Upper lobe of left lung (tissue), 6 donors: ENCODE measurements at places on chromosomes 7 and 10.
A peak's percentile ranks its signal among the peaks of the same experiment; 100 is the strongest.

- no peak for DNase-seq
Measured at GRCh38 chr7:24213311-24213710, 70.7 kb upstream of the NPY start.

DNA sequence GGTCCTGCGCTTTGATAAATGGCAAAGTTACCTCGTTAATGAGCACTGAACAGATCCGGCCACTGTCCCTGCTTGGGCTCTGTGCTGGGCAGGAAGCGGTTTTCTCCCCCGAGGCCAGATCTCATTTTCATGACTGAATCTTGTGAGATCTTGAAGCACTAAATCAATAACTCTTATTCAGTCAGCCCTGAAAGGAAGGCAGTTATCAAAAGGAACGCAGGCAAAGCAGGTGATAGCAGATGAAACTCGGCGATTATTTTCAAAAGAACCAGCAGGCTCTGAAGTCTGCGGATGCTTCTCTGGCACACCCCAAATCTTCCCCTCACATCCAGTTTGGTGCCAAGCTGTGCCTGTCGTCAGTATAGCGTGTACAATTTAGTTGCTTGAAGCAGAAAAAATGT is 228.7 kb downstream of the BAMBI start:
- no peak for DNase-seq

GRCh38 chr7:151025924-151026671 is 1.8 kb upstream of the ATG9B start:
- DNase-seq, result no peak

GRCh38 chr7:71442492-71443190 is 310.7 kb downstream of the GALNT17 start:
- no peak for DNase-seq

DNA sequence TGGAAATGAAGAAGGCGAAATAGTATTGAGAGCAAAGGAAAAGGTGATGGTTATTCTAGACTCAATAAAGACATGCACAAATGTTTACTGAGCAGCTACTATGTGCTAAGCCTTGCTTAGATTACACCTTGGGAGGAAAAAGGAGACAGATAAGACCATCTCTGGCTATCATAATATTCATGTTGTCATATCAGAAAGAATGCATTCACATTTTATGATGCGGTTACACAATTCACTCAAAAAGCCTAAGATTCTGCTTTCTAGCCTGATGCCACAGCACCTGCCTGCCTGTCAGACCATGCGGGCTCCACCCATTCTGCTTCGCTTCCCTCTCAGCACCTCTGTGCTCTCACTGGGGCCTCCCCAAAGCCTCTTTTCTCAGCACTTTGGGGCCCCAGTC is 100.9 kb downstream of the JCAD start:
- no peak for DNase-seq

DNA sequence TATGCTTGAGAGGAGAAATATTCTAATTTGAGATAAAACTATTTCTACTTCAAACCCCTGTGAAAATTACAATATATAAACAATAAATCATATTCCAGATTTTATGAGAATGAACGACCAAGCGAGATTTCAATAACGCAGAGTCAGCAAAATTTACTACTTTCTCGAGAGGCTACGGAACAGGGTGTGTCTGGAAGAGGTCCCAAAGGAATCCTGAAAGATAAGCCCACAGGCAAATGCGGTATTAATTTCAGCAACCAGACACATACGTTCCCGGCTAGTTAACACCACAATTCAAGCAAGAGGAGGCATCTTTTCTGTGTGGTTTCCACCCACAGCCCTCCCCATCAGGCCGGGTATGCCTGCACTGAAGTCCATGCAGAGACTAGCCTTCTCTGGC is 26.4 kb downstream of the BEND7 start:
- no peak for DNase-seq

DNA sequence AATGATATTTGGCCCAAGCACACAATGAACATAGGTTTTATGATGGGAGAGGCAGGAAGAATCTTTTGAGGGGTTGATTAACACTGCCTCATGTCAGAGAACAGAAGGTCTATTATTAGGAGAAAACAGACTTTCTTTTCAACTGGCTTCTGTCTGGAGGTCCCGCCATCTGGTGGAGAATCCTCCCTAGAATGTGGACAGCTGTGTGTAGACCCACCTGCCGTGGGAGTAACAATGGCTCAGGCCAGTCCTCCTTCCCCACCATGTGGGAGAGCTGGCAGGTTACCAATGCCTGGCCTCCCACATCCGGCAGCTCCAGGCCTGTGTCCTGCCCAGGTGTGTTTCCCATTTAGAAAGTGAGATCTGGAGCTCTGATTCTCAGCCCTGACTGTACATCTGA is 70.4 kb upstream of the AOAH start:
- DNase-seq, result no peak

GRCh38 chr10:93290661-93291354 is 191.3 kb downstream of the MYOF start:
- no peak for DNase-seq

GRCh38 chr7:26865094-26865388 is 651 bp upstream of the SKAP2 start:
- DNase-seq, result peak; percentile 76

GRCh38 chr10:103982639-103983038 is 15.7 kb downstream of the SLK start:
- DNase-seq, result no peak

GRCh38 chr7:64045301-64046040 is at the start of gene ZNF727:
Gene ZNF727, plus strand, starts transcription at chr7:64045434. Its CDS starts 188 bp downstream, at chr7:64045622.
- peak; percentile 68 for DNase-seq

DNA sequence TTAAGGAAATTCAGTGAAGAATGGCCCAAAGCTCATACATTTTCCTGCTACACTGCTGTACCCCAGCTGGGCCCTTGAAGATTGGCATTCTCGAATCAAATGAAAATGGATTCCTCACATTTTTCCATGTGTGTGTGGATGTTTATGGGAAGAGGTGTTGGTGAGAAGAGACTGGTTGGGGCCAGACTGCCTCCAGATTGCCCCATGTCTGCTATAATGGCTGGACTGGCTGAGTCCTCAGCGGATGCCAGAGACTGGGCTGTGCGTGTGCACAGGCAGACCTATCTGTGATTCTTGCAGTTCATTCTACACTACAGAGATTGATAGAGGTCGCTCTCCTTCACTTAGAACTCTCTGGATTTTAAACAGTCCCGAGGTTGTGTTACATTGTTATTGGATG is 183.6 kb upstream of the GDF10 start:
- no peak for DNase-seq

- no peak for DNase-seq
Measured at GRCh38 chr7:36010656-36011587, 142.1 kb upstream of the EEPD1 start.

DNA sequence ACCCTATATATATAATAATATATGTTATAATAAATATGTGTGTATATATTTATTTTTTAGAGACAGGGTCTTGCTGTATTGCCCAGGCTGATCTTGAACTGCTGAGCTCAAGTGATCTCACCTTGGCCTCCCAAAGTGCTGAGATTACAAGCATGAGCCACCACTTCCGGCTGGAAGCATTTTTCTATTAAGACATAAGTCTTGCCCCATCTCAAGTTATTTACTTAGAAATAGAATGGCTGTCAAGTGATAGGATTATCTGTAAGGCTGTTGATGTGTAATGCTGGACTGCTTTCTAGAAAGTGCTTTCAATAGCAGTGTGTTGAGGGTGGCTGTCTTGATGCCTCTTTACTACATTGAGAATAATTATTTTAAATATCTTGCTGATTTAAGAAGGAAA is 65.2 kb downstream of the ZMYND11 start:
- no peak for DNase-seq

DNA sequence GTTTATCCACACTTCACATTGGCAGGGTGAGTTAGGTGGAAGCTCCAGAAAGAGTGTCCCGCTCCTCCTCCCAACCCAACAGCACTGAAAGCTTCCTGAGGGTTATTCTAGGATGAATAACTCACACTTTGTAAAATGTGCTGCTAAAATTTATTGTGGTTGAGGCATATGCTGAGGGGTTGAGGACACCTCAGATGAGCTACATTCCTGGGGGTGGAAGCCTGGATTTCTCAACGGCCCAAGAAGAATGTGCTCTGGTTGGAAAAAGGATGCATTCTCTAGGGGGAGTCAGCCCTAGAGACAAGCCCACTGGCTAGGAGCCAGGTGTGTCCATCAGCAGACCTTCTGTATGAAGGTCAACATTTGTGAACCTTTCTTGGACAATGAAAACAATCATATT is 91.5 kb upstream of the PDE1C start:
- DNase-seq, result no peak

DNA sequence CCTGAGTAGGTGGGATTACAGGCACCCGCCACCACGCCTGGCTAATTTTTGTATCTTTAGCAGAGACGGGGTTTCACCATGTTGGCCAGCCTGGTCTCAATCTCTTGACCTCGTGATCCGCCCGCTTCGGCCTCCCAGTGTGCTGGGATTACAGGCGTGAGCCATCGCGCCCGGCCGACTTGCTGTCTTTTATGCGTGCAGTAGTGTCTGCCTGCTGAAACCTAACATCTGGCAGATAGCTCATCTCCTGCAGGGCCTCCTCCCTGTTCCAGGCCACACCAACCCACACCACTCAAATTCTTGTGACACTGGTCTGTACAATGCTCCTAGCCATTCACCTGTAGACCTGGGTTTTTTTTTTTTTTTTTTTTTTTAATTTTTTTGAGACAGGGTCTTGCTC is 41.5 kb downstream of the BAIAP2L1 start:
- no peak for DNase-seq

DNA sequence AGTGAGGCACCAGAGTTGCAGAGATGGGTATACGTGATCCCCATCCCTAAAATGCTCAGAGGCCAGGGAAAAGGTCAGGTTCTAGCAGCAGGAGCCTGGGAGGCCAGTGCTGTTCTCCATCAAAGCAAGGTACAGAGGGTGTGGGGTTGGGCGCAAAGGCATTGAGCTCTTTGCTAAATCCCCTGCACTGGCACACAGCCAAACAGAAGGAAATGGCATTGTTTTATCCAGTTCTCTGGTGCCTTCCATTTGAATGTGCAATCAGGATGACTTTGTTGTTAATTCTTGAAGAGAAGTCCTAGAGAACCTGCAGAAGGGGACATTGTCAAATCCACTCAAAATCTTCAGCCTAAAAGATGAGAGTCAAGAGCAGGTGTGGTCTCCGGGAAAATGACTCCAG is 111.3 kb upstream of the CHST15 start:
- no peak for DNase-seq

- no peak for DNase-seq
Measured at GRCh38 chr7:45149606-45150005, 8.0 kb upstream of the RAMP3 start.

- no peak for DNase-seq
Measured at GRCh38 chr10:110601581-110601980, 34.1 kb downstream of the SMC3 start.

- DNase-seq, result no peak
Measured at GRCh38 chr10:79038841-79039201, 29.9 kb upstream of the ZMIZ1 start.

- no peak for DNase-seq
Measured at GRCh38 chr7:25662841-25663800, 434.8 kb upstream of the NPVF start.

DNA sequence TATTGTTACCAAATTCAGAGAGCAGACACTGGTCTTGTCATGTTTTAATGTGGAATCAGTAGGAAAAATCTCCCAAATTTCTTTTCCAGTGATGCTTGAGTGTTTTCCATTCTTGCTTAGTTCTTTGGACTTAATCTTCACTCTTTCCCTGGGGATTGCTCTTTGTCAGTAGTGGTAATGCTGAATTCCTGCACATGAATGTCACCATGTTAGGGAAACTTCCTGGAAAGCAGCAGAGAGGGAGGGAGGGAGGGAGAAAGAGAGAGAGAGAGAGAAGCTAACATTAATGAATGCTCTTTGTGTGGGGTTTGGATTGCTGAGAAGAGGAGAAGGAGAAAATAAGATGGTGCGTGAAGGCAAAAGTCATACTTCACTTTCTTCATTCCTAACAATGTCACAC is 295.3 kb upstream of the COBL start:
- no peak for DNase-seq

- no peak for DNase-seq
Measured at GRCh38 chr7:82567841-82568240, 124.3 kb upstream of the CACNA2D1 start.

DNA sequence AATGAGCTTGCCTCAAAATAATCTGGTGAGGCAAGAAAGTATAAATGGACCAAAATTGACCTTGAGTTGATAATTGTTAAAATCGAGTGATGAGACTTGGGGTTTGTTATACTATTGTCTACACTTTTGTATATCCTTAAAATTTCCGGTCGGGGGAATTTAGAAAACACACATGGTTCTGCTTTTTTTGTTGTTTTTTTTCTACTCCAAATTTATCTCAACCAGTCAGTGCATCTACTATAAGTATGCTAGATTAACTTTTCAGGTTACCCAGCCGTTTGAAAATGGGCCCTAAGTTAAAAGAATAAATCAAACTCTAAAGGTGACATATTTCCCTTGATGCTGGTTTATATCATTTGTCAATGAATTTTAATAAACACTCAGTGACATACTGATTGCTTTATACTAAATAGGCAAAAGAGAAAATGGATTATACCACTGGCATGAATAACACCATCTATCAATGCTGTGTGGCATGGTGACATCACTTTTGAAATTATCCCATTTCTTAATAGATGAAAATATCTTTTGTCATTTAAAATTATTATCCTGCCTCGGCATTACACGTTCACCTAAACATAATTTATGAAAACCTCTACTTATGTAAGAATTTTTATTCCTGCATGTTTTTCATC is 40.3 kb upstream of the ST8SIA6 start:
- no peak for DNase-seq

DNA sequence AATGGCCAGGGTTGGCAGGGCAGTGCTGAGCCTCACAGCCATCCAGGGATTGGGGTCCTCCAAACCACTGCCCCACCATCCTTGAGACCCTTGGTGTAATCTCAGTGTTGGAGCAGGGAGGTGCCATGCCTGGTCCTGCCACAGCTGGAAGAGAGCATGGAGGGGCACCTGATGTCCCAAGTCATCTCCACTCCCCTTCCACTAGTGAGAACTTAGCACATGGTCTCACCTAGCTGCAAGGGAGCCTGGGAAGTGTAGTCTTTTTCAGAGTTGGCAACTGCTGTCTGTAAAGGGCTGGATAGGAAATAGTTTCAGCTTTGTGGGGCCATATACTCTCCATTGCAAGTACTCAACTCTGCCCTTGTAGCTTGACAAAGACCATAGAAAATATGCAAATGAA is 238.7 kb downstream of the RPS24 start:
- DNase-seq, result no peak

- DNase-seq, result no peak
Measured at GRCh38 chr10:58653139-58653538, 140.5 kb downstream of the BICC1 start.

- no peak for DNase-seq
Measured at GRCh38 chr7:23246555-23246954, at the start of gene GPNMB. Gene GPNMB, plus strand, starts transcription at chr7:23246775. Its CDS starts 83 bp downstream, at chr7:23246858.

GRCh38 chr7:1567049-1567771 is 2.6 kb downstream of the PSMG3 start:
- DNase-seq, result no peak

- no peak for DNase-seq
Measured at GRCh38 chr7:41130561-41131236, 572.2 kb downstream of the INHBA start.

- DNase-seq, result no peak
Measured at GRCh38 chr7:33870120-33870519, 35.2 kb upstream of the BMPER start.

- DNase-seq, result no peak
Measured at GRCh38 chr7:3431306-3431705, 130.3 kb downstream of the SDK1 start.
